ENCODE measurements at places on chromosomes 2 and 18.

- peak; percentile 81 for DNase-seq
Observed at GRCh38 chr2:23351388-23352141, 33.4 kb upstream of the KLHL29 start.

- DNase-seq = no peak
Observed at GRCh38 chr2:45918463-45919159, 267.1 kb downstream of the PRKCE start.

DNA sequence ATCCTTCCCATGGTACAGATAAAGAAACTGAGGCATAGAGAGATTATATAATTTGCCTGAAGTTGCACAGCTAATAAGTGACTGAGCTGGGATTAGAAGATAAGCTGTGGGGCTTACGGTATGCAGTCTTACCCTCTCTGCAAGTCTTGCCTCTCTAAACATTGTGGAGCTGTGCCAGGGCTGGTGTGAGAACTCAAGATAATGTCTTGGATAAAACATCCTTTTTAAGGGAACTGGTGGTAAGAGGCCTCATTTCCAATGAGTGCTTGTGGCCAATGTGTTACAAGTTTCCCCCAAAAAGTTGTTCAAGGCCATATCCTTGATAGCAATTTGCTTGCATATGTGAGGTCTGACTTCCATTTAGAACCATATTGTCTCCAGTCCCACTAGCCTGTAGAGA is 84.3 kb upstream of the ETAA1 start:
- DNase-seq = no peak

DNA sequence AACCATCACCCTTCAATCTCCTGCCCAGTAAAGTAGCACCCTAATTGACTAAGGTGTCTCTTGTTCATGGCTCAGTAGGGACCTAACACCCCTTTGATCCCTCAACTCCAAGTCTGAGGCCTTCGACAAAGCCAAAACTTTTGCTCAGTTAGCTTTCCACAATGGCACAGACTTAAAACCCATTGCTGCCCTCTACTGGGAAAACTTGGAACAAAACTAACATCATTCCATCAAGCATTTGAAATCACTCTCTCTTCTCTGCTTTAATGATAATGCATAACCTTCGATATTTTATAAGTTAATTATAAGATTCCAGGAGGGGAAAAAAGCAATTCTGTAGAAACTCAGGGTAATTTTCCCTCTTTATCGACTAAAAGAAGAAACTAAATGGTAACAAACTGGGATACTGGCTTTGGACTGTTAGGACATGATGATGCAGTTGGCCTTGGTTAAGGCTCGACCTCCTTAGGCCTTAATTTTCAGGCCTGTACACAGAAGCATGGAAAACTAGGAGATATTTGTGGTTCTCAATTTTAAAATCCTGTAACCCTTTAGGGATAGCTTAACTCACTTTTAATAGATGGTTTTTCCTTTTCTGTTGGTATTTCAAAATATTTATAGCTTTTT is 127.8 kb downstream of the STK39 start:
- peak; percentile 79 for DNase-seq

DNA sequence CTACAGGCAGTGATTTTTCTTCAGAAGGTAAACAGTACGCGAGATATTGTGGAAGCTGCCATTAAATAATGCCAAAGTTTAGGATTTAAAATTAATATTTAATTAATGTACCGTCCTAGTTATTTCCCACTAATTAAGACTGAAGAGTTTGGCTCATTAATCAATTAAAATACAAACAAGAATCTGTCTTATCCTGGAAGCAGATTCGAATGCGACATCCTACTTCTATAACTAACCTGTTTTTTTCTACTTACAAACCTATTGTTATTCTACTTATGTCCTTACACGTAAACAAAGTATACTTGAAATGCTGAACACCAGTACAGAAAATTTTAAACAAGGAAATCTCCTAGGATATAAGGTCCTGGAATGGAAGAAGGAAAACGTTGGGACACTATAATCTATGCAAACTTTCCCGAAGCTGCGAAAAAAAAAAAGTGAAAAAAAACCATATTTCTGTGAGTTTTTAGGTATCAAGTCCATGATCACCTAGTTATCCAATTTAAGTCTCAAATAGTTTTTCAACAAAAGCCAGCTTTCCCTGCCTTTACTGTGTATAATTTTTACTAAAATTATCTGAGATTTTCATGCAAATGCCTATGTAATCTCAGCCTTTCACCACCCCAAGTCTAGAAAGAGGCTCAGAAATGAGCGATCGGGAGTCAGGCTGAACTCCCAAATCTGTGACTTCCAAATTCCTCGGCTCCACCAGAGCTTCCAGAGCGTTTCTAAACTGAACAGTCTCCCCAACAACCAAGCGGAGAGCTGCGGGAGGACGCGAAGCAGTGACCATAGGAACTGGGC is 1.2 kb upstream of the C2orf15 start:
- DNase-seq = no peak

DNA sequence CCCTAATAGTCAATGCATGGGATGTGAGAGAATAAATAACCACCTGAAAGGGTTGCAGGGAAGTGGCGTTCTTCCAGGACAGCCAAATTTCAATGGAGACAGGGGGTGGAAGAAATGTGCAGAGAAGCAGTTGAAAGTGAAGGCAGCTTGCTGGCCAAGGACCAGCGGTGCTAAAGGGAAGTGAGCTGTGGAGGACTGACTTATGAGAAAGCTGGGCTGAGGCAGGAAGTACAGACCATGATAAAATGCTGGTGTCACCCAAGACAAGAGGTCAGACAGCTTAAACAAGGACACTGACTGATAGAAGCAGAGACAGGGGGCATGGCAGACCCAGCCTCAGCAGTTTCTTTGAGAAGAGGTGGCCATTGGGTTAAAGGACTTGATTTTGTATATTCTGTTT is 106.7 kb downstream of the DTNB start:
- DNase-seq = no peak

DNA sequence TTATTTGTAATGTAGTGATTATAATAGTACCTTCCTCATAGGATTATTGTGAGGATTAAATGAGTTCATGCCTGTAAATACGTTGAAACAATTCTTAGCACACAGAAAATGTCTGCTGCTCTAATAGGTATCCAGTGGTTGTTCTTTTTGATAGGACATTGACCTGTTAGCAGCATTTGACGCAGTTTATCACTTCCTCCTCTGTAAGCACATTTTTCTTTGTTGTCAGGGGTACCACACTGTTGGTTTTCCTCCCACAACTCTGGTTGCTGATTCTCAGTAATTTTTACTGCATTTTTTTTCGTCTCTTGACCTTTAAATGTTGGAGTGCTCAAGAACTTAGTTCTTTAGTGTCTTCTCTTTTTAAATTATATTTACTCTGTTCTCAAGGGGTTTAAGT is 15.4 kb downstream of the PPM1B start:
- no peak for DNase-seq

- no peak for DNase-seq
Observed at GRCh38 chr2:126602334-126602733, 53.6 kb upstream of the GYPC start.

DNA sequence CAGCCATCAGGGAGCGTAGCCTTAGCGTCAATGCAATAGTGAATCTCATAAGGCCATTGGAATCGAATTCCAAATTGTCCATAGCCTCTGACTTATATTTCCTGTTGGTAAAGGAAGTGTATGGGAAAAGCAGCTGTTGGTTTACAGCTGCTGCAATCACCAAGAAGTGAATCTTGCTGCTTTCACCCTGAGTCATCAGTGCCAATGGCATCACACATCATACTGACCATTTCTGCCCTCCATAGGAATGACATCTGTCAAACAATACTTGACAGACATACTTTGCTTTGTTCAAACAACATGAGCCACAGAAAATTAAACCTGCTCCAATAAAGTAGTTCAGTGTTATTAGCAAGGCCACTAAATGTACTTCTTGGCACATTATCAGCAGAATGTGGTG is 111.2 kb upstream of the KLHL29 start:
- no peak for DNase-seq

- DNase-seq = no peak
Observed at GRCh38 chr2:230161184-230161583, 58.6 kb downstream of the SP110 start.

DNA sequence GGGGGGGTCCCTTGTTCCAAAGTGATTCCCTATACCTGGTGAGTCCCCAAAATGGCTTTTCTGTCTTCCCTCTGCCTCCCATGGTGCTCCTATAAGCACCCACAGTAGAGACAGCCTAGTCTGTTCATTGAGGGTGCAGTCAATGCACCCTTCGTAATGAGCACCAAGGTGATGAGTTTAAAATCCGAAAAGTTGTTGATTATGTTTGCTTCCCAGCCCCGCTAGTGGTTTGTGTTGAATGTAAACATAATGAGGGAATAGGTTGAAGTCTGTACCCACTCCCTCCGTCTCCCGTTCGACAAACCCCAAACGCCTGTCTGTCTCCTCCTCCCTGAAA is 2.3 kb downstream of the FOSL2 start:
- DNase-seq = no peak

- DNase-seq = no peak
Observed at GRCh38 chr2:239865059-239865639, 160.0 kb downstream of the NDUFA10 start.

- DNase-seq = no peak
Observed at GRCh38 chr18:79764131-79764530, 33.6 kb upstream of the KCNG2 start.

DNA sequence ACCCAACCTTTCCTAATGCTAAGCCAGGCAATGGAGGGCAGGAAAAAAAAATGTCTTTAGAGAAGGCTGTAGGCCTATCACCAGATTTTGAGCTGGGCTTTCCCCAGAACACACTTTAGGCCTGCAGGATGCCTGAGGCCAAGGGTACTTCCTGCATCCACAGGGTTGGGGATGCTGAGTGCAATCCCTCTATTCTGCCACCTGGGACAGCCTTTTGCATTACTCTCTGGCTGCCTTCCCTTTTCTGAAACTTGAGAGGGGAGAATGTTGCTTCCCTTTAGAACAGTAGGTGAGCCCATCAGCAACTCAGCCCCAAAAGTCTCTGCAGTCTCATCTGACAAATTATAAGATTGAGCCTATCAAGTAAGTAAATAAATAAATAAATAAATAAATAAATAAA is 195.2 kb downstream of the SLC8A1 start:
- no peak for DNase-seq

- DNase-seq = no peak
Observed at GRCh38 chr18:45341454-45341853, 273.8 kb upstream of the SLC14A2 start.
